ENCODE measurements at places on chromosomes 2 and 18.

GRCh38 chr2:98426771-98427170 is 17.9 kb upstream of the INPP4A start:
- DNase-seq, result no peak

- DNase-seq, result no peak
Measured at GRCh38 chr18:74989134-74989533, 219.8 kb downstream of the PTGR3 start.

- peak; percentile 82 for DNase-seq
Measured at GRCh38 chr2:197268786-197269584, 41.6 kb downstream of the ANKRD44 start.

GRCh38 chr18:56815926-56816325 is 164.8 kb downstream of the WDR7 start:
- peak; percentile 11 for DNase-seq

All from fibroblast of mammary gland (primary cell).